Effector memory CD4-positive, alpha-beta T cell (primary cell): ENCODE measurements at places on chromosomes 16 and 17.

DNA sequence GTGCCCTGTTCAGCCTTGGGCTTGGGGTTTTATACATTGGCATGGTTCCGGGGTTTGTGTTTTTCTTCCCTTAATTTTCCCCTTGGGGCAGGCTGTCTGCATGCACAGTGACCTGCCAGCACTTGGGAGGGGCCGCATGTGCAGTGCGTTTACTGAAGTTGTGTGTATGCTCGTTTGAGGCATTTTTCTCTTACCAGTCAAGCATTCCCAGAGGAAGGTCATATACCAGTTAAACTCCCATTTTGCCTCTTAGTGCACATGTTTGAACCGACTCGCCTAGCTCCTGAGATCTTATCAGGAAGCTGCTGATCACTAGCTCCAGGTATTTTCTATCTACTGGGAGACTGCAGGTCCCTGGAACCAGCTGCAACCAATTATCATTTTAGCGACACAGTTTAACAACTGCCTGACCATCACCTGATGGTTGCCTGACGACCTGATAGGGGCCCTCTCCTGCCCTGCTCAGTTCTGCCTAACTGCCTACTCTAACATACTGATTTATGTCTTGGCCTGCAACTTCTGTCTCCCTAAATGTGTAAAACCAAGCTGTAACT is 51.4 kb downstream of the MFSD11 start:
- H3K4me1 ChIP-seq: peaks cover 7% of the 10 kb centered on the region
- H3K4me3 ChIP-seq: no peak overlapping the region
- no peak for DNase-seq
- H3K27me3 ChIP-seq: no peaks in the 10 kb centered on the region
- H3K27ac ChIP-seq: no peak overlapping the region

DNA sequence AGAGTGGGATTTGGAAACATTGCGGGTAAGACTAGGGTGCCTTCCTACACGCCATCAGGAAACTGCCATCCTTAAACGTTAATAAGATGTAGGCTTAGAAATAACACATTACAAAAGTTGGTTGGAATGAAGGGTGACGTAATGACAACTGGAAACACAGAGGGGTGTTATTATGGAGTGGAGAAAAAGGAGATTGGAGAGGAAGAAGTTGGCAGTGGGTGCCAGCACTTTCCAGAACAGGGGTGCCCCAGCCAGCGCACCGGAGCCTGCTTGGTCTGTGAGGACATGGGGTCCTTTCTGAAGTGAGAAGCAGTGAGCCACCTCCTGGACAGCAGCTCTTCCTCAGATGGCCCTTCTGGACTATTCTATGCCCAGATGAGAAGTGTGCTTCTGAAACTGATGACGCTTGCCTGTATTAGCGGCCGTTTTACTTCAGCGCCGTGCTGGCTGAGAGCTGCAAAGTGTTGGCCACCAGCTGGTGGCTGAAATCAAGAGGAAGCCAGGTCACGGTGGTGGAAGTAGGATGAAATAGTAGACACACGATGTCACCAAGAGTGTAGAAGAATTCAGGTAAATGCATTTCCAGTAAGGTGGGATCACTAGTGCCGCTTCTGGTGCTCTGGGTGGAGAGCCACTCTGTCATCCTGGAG is 244.8 kb downstream of the NTN1 start:
- no peak for DNase-seq
- H3K4me3 ChIP-seq: no peak overlapping the region
- no peaks in the 10 kb centered on the region for H3K4me1 ChIP-seq
- no peaks in the 10 kb centered on the region for H3K36me3 ChIP-seq
- H3K27ac ChIP-seq: no peak overlapping the region

- no peak for DNase-seq
- peaks cover 23% of the 10 kb centered on the region for H3K4me1 ChIP-seq
- H3K4me3 ChIP-seq: peak overlapping the region; percentile 81
- peaks cover 14% of the 10 kb centered on the region for H3K36me3 ChIP-seq
- peak overlapping the region; percentile 82 for H3K27ac ChIP-seq
Measured at GRCh38 chr17:6641247-6641863, 495 bp downstream of the TXNDC17 start.

- DNase-seq: no peak
- H3K27ac ChIP-seq: no peak overlapping the region
- no peaks in the 10 kb centered on the region for H3K36me3 ChIP-seq
- H3K4me1 ChIP-seq: no peaks in the 10 kb centered on the region
Measured at GRCh38 chr16:66168777-66169176, 197.7 kb upstream of the CDH5 start.

GRCh38 chr16:4395055-4395726 is 21.2 kb downstream of the CORO7 start:
- H3K27me3 ChIP-seq: no peaks in the 10 kb centered on the region
- no peaks in the 10 kb centered on the region for H3K4me1 ChIP-seq
- no peak overlapping the region for H3K4me3 ChIP-seq
- H3K36me3 ChIP-seq: peaks cover 76% of the 10 kb centered on the region
- no peak overlapping the region for H3K27ac ChIP-seq
- DNase-seq: no peak

DNA sequence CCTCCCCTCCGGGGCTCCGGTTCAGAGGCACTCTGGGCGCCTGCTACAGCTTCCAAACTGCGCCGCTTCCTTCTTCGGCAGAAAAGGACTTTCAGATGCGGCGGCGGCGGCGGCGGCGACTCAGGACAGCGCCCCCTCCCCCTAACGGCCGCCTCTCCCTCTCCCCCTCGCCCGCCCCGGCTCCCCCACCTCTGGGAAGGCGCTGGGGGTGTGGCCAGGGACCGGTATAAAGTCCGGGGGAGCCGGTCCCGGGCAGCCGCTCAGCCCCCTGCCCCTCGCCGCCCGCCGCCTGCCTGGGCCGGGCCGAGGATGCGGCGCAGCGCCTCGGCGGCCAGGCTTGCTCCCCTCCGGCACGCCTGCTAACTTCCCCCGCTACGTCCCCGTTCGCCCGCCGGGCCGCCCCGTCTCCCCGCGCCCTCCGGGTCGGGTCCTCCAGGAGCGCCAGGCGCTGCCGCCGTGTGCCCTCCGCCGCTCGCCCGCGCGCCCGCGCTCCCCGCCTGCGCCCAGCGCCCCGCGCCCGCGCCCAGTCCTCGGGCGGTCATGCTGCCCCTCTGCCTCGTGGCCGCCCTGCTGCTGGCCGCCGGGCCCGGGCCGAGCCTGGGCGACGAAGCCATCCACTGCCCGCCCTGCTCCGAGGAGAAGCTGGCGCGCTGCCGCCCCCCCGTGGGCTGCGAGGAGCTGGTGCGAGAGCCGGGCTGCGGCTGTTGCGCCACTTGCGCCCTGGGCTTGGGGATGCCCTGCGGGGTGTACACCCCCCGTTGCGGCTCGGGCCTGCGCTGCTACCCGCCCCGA is at the start of gene IGFBP4:
Gene IGFBP4, plus strand, starts transcription at position 255 of the 792 bp plus-strand sequence. Its CDS starts 286 bp downstream, at position 541.
- H3K4me3 ChIP-seq: peak within 1 kb of the TSS; percentile 61
- H3K27me3 ChIP-seq: no peaks in the 10 kb centered on the region
- H3K4me1 ChIP-seq: peaks cover 20% of the 10 kb centered on the region
- DNase-seq: peak; percentile 31
- no peaks in the 10 kb centered on the region for H3K36me3 ChIP-seq
- H3K27ac ChIP-seq: peak within 1 kb of the TSS; percentile 11

- no peaks in the 10 kb centered on the region for H3K27me3 ChIP-seq
- H3K4me3 ChIP-seq: no peak overlapping the region
- H3K4me1 ChIP-seq: no peaks in the 10 kb centered on the region
- H3K27ac ChIP-seq: no peak overlapping the region
- H3K36me3 ChIP-seq: no peaks in the 10 kb centered on the region
Measured at GRCh38 chr17:43085474-43085873, 39.7 kb downstream of the BRCA1 start.

GRCh38 chr17:55690105-55690508 is 32.6 kb downstream of the TMEM100 start:
- no peaks in the 10 kb centered on the region for H3K27me3 ChIP-seq
- H3K27ac ChIP-seq: no peak overlapping the region
- no peaks in the 10 kb centered on the region for H3K4me1 ChIP-seq
- H3K4me3 ChIP-seq: no peak overlapping the region
- H3K36me3 ChIP-seq: no peaks in the 10 kb centered on the region

- no peak overlapping the region for H3K4me3 ChIP-seq
- H3K4me1 ChIP-seq: no peaks in the 10 kb centered on the region
- H3K27me3 ChIP-seq: no peaks in the 10 kb centered on the region
- no peak for DNase-seq
- H3K36me3 ChIP-seq: no peaks in the 10 kb centered on the region
Measured at GRCh38 chr17:65892912-65893377, 299.0 kb downstream of the CEP112 start.

- H3K36me3 ChIP-seq: no peaks in the 10 kb centered on the region
- no peaks in the 10 kb centered on the region for H3K4me1 ChIP-seq
- H3K27me3 ChIP-seq: no peaks in the 10 kb centered on the region
- no peak overlapping the region for H3K27ac ChIP-seq
Measured at GRCh38 chr17:72422204-72422504, 301.3 kb downstream of the SOX9 start.

DNA sequence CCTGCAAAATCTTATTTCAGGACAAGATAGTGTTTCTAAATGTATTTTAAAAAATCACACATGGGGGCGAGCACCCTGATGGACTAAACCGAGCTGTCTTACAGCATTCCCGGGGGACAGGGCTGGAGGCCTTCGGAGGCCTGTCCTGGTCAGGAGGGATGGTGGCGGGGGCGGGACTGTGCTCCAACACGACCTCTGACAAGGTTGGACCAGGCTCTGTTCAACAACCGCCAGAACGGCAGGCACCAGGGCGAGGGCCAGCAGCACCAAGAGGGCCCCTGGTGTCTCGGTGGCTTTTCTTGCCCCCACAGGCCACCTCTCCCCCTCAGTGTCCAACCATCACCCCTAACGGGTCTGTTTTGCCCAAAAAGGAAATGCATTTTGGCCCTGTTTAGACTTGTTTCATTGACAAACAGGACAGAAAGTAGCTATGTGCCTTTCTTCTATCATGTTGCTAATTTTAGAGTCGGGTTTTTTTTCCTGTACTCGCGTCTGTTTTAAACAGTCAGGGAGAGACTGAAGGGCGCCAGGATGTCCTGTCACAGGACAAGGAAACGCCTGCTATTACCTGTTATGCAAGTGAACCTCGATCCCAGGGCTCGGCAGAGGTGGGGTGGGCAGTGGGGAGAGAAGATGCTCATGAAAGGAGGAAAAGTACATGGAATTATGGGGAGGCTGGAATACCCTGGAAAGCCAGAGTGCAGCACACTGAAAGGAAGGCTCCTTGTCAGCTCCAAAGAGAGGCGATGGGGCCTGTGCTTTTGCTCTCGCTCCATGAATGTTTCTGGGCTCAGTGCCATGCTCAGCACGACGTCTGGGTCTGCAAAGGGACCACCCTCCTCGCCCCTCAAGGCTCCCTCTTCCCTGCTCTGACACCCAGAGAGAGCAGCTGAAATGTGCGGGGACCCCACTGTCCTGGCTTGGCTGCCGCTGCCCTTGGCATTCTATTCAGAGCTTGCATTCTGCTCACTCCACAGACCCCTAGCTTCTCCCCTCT is 11.9 kb downstream of the TMEM204 start:
- no peaks in the 10 kb centered on the region for H3K27me3 ChIP-seq
- DNase-seq: no peak
- peaks cover 53% of the 10 kb centered on the region for H3K4me1 ChIP-seq
- peaks cover 68% of the 10 kb centered on the region for H3K36me3 ChIP-seq
- H3K27ac ChIP-seq: no peak overlapping the region

- H3K27ac ChIP-seq: no peak overlapping the region
- no peaks in the 10 kb centered on the region for H3K36me3 ChIP-seq
Measured at GRCh38 chr17:39705786-39706348, 6.0 kb downstream of the ERBB2 start.

DNA sequence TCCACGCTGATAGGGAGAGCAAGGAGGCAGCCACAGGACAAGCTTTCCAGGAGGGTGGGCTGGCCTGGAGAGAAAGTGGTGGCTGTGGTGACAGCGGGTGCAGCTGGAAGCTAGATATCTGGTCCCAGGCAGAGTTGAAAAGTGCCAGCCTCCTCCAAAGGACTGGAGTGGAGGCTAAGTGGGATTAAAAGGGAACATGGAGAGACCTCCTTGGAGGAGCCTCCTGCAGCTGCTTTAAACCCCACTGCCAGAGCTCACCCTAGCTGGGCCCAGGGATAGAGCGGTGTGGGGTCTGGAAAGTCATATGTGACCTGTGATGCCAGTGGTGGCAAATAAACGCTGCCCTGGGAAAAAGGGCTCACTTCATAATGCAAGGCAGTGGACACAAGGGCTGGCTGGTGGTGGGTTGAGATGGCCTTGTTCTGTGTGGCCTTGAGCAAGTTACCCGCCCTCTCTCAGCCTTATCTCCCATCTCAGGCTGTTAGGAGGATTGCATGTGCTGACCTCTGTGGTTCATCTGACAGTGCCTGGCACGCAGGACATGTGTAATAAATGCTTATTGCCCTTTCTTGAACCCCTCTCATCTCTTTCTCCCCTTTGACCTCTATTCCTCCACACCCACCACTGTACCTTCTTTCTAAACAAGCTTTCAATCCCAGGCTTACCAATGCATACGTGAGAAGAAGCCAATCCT is 61.0 kb upstream of the LGALS9 start:
- no peaks in the 10 kb centered on the region for H3K4me1 ChIP-seq
- no peaks in the 10 kb centered on the region for H3K27me3 ChIP-seq
- no peak overlapping the region for H3K27ac ChIP-seq

DNA sequence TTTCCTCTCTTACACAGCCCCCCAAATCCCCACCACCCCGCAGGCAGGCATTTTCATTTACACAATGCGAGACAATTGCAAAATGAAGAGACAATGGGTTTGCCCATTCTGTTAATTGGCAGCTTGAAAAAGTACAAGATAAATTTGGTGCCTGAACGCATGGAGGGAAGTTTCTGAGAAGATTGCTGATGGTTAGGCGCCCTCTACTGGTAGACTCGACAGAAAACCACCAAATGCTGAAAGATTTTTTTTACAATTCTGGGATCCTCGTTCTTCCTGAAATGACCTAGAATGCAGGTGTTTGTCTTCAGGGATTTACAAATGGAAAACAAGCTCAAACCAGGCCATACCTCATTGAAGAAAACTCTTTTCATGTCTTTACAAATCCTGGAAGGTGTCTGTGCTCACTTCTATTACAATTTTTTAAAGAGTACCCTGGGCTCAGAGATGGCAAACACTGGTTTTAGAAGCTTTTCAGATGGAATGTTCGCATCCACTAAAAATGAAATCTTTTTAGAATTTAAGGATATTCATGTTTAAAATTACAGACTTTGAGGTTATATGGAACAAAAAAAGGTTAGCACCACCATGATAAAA is 338.5 kb downstream of the PMP22 start:
- no peaks in the 10 kb centered on the region for H3K4me1 ChIP-seq
- H3K27me3 ChIP-seq: no peaks in the 10 kb centered on the region
- DNase-seq: peak; percentile 40
- H3K4me3 ChIP-seq: no peak overlapping the region

- H3K27ac ChIP-seq: no peak overlapping the region
- no peak for DNase-seq
- H3K4me1 ChIP-seq: no peaks in the 10 kb centered on the region
- peaks cover 3% of the 10 kb centered on the region for H3K27me3 ChIP-seq
- no peak overlapping the region for H3K4me3 ChIP-seq
- H3K36me3 ChIP-seq: no peaks in the 10 kb centered on the region
Measured at GRCh38 chr16:26787924-26788323, 278.8 kb upstream of the C16orf82 start.

- no peak overlapping the region for H3K4me3 ChIP-seq
- H3K27me3 ChIP-seq: no peaks in the 10 kb centered on the region
- no peak for DNase-seq
- no peak overlapping the region for H3K27ac ChIP-seq
- peaks cover 16% of the 10 kb centered on the region for H3K4me1 ChIP-seq
Measured at GRCh38 chr16:4495766-4496165, 19.6 kb downstream of the HMOX2 start.
